ENCODE measurements at places on chromosomes 3 and 15.

DNA sequence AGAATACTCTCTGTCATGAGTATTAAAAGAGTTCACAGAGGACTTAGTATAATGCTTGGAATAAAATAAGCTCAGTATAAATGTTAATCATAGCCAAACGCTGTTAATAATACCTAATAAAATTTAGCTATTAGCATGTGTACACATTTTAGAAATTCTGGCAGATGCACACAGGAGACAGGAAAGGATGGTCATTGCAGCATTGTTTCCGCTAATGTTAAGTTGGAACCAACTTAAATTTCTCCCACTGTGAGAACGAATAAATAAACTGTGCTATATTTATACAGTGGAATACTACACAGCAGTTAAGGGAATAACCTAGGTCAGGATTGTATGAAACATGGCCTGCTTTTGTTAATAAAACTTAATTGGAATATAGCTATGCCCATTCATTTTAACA, 370.4 kb upstream of the TGFBR2 start:
- no peak for DNase-seq

DNA sequence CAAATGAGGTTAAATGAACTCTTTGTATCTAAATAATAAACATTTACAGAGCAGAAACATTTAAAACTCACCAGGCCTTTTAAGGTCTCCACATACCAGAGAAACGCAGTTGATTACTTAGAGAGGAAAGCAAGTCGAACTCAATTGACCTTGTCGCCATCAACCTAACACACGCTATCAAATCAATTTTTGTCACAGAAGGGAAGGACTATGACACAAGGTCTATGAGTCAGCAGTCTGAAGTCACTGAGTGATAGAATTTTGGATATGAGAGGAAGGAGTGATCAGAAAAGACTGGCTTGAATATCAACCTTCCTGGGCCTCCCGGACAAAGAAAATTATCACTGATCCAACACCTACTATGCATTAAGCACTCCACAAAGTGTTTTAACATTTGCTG, 514.4 kb upstream of the ZNF385D start:
- DNase-seq: no peak

DNA sequence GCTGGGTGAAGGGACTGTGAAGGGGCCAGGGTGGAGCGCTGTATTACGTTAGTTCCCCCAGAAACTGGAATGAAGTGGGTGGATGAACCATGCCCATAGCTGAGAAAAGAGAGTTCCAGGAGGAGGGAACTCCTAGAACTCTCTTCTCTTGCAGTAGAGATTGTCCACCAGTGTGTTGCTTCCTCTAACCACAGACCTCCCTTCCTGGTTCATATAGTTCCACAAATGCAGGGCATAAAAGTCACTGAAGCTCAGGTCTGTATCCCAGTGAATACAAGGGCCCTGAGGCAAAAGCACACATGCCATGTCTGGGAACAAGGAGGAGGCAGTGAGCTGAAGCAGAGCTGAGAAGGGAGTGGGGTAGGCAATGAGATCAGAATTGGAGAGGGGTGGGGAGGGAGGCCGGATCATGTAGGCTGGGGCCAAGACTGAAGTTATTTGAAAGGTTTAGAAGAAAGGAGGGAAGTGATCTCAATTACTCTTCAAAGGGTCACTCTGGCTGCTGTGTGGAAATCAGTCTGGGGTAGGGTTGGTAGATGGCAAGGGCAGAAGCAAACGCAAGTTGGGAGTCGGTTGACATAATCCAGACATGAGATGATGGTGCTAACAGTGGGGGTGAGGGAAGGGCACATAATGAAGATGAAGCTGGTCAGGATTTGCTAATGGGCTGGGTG, 6.5 kb downstream of the A4GNT start:
- DNase-seq: no peak

DNA sequence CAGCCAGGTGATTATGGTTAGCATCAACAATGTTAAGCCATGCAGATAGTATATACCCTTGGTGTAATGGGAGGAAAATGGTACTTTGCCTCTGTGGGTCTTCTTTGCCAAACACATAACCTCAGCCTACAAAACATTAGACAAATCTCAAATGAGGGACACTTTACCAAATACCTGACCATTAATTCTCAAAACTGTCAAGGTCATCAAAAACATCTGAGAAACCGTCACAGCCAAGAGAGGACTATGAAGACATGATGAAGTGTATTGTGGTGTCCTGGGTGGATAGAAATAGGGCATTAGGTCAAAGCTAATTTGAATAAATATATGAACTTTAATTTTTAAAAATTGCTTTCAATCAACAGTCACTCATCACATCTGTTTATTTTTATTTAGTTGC, 1036.1 kb downstream of the AGBL1 start:
- no peak for DNase-seq

GRCh38 chr3:106629215-106629832, 747.9 kb upstream of the CCDC54 start:
- DNase-seq: no peak

DNA sequence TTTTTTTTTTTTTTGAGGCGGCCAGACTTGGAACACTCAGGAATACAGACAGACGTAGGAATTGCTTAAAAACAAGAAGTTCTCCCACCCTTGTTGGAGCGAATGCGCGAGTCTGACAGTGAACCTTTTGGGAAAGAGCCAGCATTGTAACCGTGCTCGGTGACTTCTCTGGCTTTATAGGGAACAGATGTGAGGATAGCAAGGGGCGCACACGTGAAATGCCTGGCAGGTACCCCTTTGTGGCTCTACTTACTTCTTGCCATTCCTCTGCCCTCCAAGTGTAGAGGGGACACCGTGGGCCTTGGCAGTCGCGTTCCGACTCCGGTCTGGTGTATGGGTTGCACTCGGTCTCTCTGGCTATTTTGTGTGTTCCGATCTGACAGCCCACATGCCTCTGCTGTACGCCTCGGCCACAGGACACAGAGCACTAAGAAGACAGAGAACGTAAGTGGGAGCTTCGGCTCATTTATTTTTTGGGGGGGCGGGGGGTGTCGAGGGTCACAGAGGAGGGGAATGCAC, 126.4 kb downstream of the ADAMTS9 start:
- DNase-seq: no peak

- no peak for DNase-seq
Observed at GRCh38 chr3:88912294-88912877, 195.0 kb upstream of the EPHA3 start.

DNA sequence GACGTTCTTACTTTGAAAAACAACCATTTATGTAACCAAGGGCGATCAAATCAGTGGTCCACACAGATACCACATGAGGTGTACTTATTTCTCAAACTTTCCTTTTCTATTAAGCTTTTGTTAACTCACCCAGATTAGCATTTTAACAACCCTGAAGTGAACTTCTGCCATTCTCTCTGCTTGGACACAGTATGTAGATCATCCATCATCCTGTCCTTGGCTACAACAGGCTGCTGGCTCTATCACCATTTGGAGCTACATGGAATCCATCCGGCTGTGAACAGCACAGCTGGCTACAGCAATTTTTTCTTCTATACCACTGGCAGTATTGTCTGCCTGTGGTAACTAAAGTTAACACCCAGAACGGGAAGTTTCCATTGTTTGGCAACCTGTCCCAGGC, 4.4 kb downstream of the SEMA6D start:
- DNase-seq: no peak

- no peak for DNase-seq
Observed at GRCh38 chr3:171354706-171355582, 105.3 kb downstream of the TNIK start.

- peak; percentile 53 for DNase-seq
Observed at GRCh38 chr3:58492494-58492905, 604 bp downstream of the KCTD6 start.

DNA sequence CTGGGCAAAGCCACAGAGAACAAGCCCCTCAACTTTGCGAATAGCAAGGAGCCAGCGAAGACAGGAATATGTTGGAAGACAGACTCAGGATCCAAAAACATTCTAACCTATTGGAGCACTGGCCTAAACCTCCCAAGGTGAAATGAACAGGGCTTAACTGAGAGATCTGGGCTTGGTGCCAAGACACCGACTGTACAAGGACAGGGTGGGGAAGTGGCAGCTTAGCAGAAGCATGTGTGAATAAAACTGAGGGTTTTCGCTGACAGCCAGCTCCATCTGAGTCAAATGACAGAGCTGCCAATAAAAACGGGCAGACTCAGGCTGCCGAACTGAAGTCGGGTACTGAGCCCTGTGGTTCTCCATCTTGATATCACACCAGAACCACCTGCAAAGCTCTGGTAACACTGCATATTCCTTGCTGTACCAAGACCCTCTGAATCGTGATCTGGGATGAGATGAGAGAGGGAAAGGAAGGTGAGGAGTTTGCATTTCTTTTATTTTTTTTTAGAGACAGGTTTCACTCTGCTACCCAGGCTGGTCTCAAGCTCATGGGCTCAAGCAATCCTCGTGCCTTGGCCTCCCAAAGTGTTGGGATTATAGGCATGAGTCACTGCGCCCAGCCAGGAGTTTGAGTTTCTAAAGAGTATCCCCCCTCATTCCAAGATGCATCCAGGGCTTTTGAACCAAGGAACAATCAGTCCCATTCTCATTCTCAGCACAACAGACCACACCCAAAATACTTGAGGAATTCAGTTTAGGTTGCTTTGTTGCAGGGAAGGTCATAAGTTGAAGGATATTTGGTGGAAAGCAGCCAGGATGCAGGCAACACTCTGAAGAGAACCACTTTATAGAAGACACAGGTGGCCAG, 6.0 kb upstream of the PLCB2 start:
- peak; percentile 60 for DNase-seq

Measured in activated CD8-positive, alpha-beta T cell treated with anti-CD3 and anti-CD28 coated beads for 36 hours (primary cell).